Psoas muscle (tissue), 8 donors: ENCODE measurements at places on chromosomes 5 and 9. TPM values are rescaled to one million over a fixed set of nuclear protein-coding genes. Genes with fewer than 3 reads are reported as not detected.

DNA sequence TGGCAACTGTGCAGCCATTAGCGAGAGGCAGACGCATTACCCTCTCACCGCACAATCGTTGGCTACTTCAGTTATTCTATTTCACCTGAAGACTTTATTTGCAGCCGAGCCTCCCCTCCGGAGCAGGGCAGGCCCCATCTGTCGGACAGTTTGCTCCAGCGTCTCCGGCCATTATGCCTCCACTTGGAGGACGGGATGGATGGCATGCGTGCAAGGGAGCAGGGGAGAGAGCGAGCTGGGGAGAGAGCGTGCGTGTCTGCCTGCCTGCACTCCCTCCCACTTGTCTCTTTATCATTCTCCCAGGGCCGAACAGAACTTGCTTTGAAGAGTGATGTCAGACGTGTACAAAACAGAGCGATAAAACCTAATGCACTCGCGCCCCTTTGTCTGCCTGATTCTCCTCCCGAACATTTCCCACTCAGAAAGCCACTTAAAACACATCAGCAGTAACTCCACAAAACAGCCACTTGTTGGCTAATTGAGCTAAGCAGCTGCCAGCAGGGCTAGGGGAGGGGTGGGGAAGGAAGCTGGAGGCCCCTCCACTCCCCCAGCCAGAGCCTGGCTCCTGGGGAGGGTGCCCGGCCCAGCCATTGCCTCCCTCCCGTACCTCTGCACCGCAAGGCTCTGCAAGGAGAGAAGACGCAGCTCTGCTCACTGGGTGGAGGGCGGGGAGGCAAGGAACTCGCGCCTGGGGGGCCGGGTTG lies 43.4 kb upstream of the FUBP3 start:
- DNase-seq, result no peak

GRCh38 chr5:9265441-9266287 lies 280.2 kb downstream of the SEMA5A start:
- DNase-seq, result no peak

- no peak for DNase-seq
These were observed 63.0 kb upstream of the CDK20 start for GRCh38 chr9:88037285-88037845.

DNA sequence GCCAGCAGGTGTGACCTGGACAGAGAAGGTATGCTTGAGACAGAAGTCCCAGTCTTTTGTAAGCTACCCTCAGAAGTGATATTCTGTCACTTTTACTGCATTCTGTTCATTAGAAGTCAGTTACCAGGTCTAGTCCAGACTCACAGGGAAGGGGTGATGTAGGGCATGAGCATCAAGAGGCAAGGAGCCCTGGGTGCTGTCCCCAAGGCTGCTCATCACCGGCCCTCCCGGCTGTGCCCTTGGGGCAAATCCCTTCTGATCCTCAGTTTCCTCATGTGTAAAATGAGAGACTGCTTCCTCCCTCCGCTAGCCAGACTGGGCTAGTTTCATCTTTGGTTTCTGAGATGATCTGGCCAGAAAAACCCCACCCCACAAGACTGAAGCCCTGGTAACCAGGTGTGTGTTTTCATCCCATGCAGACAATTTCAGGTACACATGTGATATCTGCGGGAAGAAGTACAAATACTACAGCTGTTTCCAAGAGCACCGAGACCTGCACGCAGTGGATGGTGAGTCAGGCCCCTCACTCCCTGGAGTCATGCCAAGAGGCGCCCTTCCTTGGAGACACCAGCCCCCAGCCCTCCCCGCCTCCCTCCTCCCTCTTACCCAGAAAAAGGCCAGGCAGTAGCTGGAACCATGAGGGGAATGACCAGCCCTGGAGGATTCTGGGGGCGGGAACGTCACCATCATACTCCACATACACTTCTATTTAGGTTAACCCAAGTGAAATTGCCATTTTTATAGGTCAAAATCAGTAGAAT lies 71.0 kb downstream of the AMBP start:
- DNase-seq, result no peak

DNA sequence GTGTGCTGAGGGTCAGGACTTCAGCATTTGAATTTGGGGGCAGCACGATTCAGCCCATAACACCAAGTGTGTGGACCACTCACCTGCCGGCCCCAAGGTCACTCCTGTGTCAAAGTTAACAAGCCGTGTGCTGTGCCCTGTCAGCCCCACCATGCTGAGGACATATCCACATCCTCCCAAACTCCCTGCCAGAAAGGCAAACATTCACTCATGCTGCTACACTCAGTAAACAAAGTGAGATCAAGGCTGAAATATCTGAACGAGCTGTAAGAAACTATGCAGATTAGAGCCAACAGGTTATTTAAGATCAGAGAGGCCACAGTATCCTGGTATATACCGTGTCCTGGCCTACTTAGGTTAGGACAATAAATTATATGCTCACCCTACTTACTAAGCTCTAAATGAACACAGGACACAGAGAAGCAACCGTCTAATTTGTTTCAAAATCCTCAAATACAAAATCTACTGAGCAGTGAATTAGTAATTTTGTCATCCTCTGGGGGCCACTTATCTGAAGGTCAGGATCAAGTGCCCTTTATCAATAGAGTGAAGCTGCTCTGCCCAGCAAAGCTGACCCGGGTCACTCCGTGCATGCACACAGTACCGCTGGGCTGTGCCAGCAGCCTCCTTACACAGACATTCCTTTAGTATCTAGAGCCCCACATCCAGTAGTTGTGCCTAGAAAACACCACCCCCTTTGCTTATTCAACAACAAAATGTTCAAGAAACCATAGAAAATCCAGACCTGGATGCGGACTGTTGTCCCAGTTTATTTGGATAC lies 28.2 kb downstream of the RETREG1 start:
- no peak for DNase-seq

GRCh38 chr9:137607141-137607857 lies 1.8 kb downstream of the ARRDC1 start:
- DNase-seq, result no peak

DNA sequence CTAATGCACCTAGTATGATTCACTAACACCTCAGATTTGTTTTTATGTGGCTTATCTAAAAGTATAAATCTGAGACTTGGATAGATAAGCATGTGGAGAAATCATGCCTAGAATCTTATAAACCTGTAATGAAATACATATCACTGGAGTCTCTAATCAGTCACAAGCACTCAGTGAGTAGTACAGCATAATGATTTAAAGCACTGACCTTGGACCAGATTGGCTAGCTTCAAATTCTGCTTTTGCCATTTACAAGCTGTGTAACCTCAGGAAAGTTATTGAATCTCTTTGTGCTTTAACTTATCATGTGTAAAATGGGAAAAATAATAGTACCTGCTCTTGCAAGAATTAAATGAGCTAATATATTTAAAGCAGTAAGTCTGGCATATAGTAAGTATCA lies 61.2 kb upstream of the ALDH1A1 start:
- no peak for DNase-seq

- DNase-seq, result no peak
These were observed 32.3 kb upstream of the NPM1 start for GRCh38 chr5:171355302-171355724.

DNA sequence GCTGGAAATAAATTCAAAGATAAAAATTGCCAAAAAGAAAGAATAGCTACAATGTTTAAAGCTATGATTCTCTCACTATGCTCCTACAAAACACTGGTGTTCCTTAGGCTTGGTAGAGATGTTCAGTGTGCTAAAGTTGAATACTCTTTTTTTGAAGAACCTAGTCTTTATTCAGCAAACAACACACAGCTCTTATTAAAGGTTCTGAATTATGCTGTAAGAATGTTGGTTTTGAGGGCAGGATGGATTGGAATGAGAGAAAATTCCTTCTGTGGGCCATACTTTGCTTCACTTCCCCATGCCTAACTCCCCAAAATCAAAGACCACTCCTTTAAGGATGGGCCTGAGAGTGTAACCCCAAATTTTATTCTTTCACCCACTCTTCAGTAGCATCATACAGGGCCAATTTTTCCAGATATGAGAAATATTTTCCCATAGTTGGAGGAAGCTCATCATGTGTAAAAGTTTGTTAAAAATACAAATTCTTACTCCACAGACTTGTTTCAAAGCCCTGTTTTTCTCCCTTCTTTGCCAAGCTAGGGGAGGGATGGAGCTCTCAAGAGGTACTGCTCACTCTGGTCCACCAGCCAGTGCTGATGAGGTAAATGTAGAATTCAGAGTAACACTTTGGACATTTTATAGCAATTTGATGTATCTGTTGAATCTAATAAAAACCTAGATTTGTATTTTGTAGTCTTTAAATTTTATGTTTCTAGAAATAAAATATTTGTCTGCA lies 99.3 kb downstream of the GDNF start:
- no peak for DNase-seq

DNA sequence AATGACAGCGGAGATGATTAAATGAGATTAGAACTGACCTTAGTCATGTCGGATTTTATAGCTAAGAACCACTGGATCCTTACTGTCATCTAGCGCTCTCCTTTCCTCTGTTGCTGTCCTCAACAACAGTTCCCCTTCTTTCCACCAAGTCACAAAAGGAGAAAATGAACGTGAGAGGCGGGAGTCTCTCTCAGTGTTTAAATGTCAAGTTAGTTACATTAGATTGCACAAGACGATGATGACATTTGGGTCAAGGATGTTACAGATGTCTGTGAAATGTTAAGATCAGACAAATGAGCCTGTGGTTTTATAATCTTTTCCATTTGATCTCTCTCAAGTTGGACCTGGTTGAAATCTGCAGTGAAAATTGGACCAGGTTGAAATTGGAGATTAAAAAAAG lies 53.5 kb downstream of the FBXO38 start:
- DNase-seq, result no peak

GRCh38 chr5:154541553-154541952 lies 63.5 kb upstream of the HAND1 start:
- no peak for DNase-seq

- DNase-seq, result no peak
These were observed 21.0 kb upstream of the RNF180 start for GRCh38 chr5:64144425-64145215.

GRCh38 chr9:35140093-35140492 lies 21.7 kb upstream of the UNC13B start:
- no peak for DNase-seq

The CDC20B gene
- not detected for total RNA-seq

The EXOSC2 gene
- 19.7 TPM for total RNA-seq

The INSL6 gene
- total RNA-seq, result not detected
